AG09319 (cell line): ENCODE measurements at places on chromosomes 5 and 9.
A peak's percentile ranks its signal among the peaks of the same experiment; 100 is the strongest.

GRCh38 chr5:57900381-57900944 lies 417.9 kb upstream of the ACTBL2 start:
- DNase-seq: no peak

DNA sequence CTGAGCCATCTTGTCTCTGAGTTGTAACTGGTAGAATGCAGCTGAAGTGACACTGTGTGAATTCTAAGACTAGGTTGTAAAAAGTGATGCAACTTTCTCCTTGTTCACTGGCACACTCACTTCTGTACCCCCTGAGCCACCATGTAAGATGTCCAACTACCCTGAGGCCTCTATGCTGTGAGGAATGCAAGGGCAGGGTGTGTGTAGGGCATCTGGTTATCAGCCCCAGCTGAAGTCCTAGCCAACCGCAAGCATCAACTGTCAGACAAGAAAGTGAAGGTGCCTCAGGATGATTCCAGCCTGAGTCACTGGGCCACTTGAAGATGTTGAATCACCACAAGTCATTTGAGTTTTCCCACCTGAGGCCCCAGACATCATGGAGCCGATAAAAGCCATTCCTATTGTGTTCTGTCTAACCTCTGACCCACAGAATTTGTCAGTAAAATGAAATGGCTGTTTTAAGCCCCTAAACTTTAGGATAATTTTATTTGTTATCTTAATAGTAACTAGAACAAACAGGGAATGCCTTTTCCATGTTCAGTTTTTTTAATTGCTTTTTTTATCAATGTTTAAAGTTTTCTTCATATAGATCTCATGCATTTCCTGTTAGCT lies 18.7 kb upstream of the RHOBTB3 start:
- DNase-seq: no peak

DNA sequence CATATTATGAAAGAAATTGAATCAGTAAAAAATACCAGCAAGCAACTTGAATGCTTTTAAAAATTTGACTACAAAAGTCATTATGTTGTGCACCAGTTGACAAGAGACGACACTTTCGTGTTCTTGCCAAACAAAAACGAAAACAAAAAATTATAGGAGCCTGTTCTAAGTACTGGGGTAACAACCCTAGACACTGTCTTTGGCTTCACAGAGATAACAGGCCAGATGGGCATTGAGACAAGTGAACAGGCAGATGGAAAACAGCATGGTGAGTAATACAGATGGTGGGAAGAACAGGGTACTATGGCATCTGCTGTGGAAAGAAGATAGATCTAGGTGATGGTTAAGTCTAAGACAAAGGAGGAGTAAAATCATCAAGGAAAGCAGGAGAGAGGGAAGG lies 99.0 kb downstream of the CDH12 start:
- DNase-seq: no peak

GRCh38 chr5:94266170-94266569 lies 352.2 kb downstream of the KIAA0825 start:
- no peak for DNase-seq

DNA sequence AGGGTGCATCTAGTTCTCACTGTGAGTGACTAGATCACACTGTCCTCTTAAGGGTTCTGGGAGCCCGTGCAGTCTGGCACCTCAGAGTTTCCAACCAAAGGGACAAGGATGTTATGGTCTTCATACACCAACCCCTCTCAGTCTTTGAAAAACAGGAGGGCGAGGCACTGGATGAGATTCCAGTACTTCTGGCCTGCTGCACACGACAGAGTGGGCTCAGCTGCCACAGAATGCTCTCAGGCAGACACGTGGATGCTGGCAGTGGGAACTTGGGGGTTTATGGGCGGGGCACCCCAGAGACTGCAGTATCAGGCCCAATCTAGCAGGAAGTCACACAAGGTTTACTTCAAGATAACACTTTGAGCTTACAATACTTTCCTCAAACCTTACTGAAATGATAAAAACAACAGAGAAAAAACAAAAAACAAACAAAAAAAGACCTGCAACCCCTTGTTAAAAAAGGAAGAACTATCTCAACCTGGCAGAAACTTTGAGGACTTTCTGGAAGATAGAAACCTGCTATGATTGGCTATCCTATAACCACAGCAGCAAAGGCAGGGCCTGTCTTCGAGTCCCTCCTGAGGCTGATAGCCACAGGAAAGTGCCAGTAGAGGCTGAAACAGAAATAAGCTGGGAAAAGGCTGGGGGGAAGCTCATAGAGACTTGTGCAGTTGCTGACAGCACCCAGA lies 28.3 kb upstream of the TGFBR1 start:
- DNase-seq: no peak

- no peak for DNase-seq
Measured at GRCh38 chr9:98855592-98855991, 48.1 kb downstream of the GALNT12 start.

DNA sequence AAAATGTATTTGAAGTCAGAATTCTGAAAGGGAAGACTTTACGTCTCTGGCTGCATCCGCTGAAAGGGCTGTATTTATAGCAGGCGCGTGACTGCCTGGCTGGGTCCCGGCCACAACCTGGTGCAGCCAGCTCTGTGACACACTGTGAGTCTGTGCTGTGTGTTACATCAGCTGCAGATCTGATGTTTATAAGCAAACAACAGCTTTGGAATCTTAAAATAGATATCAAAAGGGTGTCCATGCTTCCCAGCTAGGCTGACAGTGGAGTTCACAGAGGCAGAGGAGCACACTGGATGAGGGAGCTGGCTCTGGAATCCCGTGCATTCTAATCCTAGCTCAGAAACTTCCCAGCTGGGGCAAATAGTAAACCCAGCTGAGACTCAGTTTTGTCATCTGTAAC lies 433.4 kb upstream of the BRINP1 start:
- DNase-seq: peak; percentile 16

DNA sequence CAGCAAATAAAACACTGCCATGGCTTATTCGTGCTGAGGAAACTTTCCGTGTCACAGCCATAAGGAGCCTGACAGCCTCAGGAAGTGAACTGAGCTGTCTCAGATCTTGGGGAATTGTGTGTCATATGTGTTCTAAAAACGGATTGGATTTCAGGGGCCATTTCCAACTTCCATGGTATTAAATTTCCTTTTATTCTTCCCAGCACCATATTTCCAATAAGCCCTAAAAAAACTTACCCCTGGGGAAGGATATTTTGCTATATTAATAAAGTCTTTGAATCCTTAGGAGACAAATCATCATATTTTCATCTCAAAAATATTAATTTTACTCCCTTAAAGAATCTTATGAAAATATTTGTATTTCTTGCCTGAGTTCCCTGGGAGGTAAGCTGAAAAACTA lies 93.9 kb downstream of the LHFPL2 start:
- DNase-seq: no peak

DNA sequence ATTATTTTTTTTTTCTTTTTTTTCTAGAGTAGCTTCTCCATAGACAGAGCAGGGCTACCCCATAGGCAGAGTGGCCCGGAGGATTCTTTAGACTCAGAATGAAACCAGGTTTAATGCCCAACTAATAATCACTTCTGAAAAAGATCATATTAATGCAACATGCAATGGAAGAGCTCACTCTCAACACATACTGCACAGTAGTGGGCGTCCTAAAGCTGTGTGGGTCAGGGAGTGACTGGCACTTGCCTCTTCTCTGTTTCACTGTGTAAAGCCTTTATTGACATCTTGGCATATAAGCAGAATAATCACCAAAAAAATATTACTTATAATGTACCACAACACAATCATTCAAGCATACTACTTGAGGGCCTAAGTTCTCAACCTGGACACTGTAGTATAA lies 11.1 kb downstream of the PWWP2A start:
- DNase-seq: no peak

GRCh38 chr5:123800640-123801039 lies 288.7 kb downstream of the CSNK1G3 start:
- no peak for DNase-seq

DNA sequence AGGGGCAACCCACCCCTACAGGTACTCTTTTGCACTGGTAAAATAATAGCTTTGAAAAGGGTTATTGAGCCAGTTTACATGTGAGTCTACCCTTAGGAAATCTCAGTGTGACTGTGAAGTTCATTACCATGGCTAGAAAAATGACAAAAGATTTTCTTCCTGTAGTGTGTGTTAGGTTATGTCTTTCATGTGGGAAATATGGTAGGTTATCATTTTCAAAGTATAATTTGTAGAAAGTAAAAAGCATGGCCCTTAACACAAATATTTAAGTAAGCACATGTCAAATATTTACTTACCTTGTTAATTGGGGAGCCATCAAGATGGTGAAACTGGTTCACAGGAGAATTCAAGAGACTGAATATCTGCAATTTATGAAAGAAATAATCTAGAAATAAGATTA lies 37.3 kb upstream of the PLPP1 start:
- no peak for DNase-seq

- no peak for DNase-seq
Measured at GRCh38 chr5:151587796-151588555, 3.2 kb downstream of the FAT2 start.

DNA sequence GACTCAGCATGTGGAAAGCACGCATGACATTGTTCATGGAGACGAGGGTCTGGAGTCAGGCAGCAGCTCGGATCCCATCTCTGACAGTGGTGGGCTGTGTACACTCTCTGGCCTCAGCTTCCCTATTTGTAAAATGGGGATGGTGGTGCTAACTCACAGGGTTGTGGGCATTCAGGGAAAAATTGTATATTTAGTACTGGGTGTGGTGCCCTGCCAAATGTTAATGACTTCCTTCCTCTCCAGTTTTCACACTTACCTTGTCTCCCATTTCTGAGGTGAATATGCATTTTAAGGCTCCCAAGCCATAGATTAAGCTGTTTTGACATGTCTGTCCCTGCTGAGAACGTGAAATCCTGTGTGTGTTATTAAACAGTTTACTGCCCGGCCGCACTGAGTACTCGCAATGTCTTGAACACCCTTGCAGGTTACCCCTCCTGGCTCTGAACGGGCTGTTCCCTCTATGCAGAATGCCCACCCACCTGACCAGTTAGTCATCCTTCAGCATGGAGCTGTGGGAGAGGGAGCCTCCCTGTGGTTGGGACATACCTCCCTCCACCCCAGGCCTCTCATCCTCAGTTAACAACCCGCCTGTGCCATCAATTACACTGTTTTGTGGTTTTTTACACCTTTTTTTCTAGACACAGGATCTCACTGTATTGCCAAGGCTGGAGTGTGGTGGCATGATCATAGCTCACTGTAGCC lies 25.8 kb downstream of the TJP2 start:
- no peak for DNase-seq

- no peak for DNase-seq
Measured at GRCh38 chr9:16268067-16268881, 602.2 kb downstream of the BNC2 start.

DNA sequence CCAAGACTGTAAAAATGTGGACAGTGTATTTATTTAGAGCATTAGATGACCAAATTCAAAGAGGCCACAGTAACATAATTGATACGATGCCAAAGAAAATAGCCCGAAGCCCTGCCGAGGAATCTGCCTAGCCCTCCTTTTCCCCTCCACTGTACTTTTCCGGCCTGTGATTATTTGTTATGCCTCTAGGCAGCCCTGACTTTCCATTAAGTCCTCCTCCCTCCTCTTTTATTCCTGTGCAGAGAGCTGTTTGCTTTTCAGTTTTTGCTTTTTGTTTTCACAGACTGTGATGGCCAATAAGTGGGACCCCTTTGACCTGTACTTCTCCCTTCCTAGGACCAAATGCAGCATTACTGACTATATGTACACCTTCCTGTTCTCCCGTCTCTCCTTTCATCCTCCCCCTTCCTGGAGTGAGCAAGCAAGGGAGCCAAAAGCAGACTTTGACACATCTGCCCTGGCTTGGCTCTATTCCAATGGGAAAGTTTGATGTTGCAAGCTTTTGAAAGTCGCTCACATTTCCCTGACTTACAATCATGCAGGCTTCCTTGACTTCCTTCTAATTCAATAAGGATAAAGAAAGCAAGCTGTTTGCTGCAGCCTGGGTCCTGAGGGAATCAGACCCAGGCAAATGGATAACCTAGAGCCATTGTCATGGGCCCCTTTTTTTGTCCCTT lies 76.1 kb downstream of the NREP start:
- peak; percentile 94 for DNase-seq

DNA sequence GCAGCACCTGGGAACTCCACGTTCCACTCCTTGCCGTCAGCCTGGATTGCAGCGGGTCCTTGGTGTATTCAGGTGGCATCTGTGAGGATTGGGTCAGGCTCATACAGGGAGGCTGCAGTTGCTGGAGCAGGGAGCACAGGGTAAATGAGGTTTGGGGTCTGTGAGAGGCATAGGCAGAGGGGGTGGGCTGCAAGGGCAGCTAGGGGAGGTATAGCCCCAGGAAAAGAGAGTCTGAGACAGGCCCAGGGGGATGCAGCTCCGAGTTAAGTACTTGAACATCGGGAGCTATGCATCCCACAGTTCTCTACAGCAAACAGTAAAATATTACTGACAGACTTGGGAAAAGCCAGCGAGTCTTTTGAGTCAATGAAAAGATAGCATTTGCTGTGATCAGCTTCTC lies 101.6 kb downstream of the TRIO start:
- no peak for DNase-seq

DNA sequence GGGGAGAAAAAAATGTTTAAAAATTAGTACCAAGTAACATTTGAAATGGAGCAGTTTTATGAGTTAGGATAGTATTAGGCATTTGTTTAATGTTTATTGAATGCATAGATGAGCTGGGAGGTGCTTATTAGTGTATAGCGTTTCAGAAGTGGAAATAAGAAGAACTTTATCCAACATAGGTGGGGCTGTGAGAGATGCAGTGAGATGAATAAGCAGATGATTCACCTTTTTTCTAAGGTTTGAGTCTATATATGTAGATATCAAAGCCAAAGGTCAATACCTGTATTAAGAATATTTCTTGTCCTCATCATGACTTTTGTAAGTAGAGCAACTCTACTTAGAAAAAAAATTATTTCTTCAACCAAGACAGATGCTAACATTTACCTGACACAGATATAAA lies 54.6 kb upstream of the POU4F3 start:
- DNase-seq: no peak

- DNase-seq: no peak
Measured at GRCh38 chr5:134502259-134502658, 23.2 kb upstream of the JADE2 start.

GRCh38 chr5:132099076-132099748 lies 25.6 kb downstream of the CSF2 start:
- no peak for DNase-seq

- DNase-seq: no peak
Measured at GRCh38 chr9:87234854-87235253, 262.8 kb upstream of the DAPK1 start.

- DNase-seq: no peak
Measured at GRCh38 chr9:69323861-69324260, 1.2 kb upstream of the ENTREP1 start.

DNA sequence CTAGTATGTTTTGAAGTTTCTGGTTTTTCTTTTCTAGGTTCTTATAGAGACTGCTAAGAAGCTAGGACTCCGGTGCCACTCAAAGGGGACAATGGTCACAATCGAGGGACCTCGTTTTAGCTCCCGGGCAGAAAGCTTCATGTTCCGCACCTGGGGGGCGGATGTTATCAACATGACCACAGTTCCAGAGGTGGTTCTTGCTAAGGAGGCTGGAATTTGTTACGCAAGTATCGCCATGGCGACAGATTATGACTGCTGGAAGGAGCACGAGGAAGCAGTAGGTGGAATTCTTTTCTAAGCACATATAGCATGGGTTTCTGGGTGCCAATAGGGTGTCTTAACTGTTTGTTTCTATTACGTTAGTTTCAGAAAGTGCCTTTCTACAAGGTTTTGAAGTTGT lies 52.2 kb downstream of the MTAP start:
- no peak for DNase-seq
